NCI-H774 (cell line): ENCODE measurements at places on chromosomes 4 and X.
A peak's percentile ranks its signal among the peaks of the same experiment; 100 is the strongest.

DNA sequence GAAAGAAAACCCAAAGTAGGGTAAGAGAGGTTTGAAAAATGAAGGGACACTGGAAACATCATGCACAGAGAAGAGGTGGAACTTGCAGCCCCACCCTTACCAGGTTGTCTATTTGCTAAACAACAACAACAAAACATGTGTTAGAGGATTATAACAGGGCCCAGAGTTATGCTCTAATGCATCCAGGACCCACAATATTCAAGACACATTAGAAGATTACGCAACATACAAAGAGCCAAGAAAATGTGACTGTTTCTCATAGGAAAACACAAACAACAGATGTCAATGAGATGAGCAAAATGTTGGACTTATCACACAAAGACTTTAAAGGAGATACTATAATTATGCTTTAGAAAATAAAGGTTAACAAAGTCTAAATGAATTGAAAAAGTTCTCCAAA lies 128.5 kb downstream of the LRBA start:
- no peak for DNase-seq

DNA sequence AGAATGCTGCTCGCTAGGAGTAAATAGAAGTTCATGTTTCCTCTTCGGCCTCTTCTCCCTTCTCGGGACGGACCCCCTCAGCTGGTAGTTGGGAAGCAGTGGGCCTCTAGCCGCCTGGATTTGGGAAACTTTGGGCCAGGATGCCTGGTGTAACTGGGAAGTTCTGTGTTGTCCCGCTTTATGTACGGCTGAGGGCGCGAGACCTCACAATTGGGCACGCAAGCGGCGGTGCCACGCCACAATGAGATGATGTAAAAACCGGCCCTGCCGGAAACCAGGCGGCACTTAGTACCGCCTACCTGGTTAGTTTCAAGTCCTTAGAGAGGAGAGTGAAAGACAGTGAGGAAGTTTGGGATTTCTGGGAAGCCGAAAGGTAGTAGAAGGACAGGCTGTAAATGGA lies at the start of gene CT83:
Gene CT83 (minus strand): TSS at position 155 of the 400 bp plus-strand sequence. CDS start 120 bp downstream, at position 35.
- no peak for DNase-seq

- no peak for DNase-seq
These were observed 40.0 kb downstream of the C4orf51 start for GRCh38 chr4:145719752-145720624.

- DNase-seq = no peak
These were observed 275.5 kb downstream of the CFAP299 start for GRCh38 chr4:80610845-80611677.

GRCh38 chrX:10198254-10198653 lies 41.5 kb downstream of the CLCN4 start:
- no peak for DNase-seq

- DNase-seq = no peak
These were observed 41.1 kb upstream of the HS3ST1 start for GRCh38 chr4:11469650-11470437.

DNA sequence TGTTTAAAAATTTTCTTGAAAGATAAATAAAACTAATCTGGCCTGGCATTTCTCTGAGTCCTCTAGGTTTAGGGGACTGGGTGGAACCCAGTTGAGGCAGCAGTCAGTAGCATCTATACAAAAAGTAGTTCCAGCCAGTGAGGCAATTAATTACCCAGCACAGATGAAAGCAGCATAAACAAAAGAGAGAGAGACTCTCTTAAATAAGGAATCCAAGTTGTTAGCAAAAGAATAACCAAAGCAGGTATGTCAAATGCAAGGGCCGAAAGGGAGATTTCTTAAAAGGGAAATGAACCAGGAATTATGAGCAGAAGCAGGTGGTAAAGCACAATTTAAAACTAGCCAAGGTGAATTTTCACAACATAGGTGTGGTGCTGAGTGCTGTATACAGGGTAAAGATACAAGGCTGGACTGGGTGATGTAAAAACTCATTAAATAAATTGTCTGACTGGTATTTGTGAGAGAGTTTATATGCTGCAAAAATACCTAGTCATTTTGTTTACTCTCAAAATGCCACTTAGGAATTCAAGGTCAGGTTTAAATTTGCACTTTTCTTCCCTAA lies 94.6 kb upstream of the GALNT7 start:
- DNase-seq = no peak

GRCh38 chr4:173370130-173370476 lies 651 bp upstream of the SAP30 start:
- DNase-seq = no peak

- DNase-seq = no peak
These were observed 179.9 kb downstream of the KIT start for GRCh38 chr4:54837576-54838140.

- DNase-seq = no peak
These were observed 150.9 kb downstream of the SPRY1 start for GRCh38 chr4:123547216-123548165.

DNA sequence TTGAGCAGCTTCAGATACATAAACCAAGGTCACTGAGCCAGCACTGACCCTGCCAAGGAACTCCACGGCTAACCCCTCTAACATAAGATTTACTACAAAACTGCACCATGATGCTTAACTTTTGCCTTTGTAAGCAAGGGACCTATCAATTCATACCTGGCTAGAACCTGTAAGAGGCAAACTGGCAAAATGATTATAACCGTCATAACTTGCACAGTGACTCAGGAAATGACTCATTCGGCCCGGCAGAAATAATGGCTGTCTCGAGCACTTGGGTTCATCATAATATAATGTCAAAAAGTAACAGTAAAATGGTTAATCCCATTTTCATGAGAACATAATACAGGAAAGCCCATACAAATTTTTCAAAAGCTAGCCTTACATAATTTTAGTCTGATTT lies 17.2 kb downstream of the RASGEF1B start:
- no peak for DNase-seq

GRCh38 chr4:24730256-24731001 lies 64.9 kb upstream of the SOD3 start:
- no peak for DNase-seq

- no peak for DNase-seq
These were observed 74.4 kb upstream of the EFNB1 start for GRCh38 chrX:68754406-68754805.

DNA sequence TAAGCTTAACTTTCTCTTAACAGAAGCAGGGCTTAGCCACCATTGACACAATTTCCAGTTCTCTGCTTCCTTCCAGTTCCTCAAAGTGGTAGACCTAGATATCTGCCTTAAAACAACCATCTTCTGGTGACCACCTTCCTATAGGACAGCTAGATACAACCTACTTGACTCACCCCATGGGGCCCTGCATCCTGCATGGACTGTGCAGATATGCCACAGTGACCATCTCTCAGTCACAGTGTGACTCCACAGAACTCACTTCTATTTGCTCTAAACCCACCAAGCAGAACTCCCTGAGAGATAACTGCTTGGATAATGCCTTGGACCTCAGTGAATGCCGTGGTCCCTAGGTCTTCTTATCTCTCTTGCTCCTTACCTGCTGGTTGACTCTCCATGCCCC lies 621.6 kb downstream of the IQCM start:
- DNase-seq = no peak

DNA sequence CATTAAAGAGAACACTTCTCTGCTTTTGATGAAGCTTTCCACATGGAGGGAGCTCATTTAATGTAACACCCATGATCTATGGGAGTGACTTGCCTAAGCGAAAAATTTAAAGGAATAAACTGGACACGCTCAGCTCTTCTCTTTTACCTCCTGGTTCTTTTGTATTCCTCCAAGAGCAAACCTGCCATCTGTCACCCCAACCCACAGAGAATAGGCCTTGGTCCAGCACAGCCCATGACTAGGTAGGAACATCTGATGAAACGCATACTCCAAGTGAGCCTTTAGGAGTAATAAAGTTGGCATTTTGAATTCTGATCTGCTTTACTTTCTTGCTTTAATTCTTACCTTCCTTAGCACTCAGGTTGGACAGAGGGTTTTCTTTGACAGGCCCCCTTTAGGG lies 389.0 kb downstream of the HNRNPD start:
- no peak for DNase-seq

DNA sequence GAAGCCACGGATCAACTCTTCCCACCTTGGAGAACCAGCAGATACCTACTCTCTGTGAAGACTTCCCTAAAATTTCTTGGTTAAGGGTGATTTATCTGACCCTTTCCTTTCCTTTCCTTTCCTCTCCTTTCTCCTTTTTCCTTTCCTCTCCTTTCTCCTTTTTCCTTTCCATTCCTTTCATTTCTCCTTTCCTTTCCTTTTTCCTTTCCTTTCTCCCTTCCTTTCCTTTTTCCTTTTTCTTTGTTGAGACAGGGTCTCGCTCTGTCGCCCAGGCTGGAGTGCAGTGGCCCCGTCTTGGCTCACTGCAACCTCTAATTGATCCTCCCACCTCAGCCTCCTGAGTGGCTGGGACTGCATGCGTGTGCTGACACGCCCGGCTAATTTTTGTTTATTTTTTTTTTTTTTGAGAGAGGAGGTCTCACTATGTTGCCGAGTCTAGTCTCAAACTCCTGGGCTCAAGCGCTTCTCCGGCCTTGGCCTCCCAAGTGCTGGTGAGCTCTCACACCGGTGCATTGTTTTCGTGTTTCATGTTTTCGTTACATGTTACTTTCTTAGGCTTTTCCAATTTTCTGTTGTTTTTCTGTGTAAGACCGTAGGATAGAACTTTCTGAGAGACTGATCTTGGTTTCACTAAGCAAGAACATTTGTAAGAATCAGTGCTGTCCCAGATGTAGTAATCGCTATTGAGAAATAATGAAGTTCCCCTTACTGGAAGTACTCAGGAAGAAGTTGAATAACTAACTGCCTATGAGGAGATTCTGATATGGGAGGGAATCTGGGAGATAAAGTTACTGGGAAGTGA lies 2.0 kb downstream of the TMEM165 start:
- DNase-seq = no peak

DNA sequence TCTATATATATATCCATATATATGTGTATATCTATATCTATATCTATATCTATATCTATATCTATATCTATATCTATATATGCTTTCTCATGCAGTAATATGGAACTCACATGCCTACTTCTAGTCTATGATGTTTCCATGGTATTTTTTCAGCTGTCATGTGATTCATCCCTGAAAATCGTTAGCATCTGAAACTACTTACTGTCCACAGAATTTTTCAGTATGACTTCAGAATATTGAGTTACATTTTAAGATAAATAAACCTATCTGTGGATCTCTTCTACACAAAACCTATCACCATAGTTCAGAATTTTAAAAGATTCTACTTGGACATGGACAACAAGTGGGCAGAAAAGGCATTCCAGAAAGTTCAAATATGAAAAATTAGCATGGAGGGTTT lies 855.1 kb upstream of the INTU start:
- no peak for DNase-seq

DNA sequence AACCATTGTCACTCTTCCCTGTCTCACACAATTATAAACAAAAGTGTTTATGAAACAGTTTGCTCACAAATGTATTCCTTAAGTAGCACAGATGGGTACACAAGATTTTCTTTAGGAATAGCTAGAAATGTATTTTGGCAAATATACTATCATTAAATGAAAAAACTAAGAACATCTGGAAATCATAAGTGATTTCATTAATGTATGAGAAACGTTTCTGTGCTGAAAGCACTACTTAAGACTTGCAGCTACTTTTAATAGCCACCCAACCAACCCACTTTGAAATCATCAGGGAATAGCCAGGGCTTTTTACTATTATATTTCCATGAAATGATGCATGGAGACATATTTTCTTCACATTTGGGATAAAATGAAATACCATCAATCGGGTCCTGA lies 62.3 kb upstream of the NAP1L5 start:
- DNase-seq = no peak

GRCh38 chr4:185286571-185286970 lies 77.2 kb downstream of the SNX25 start:
- no peak for DNase-seq

GRCh38 chrX:50168241-50168687 lies 32.5 kb downstream of the AKAP4 start:
- no peak for DNase-seq

DNA sequence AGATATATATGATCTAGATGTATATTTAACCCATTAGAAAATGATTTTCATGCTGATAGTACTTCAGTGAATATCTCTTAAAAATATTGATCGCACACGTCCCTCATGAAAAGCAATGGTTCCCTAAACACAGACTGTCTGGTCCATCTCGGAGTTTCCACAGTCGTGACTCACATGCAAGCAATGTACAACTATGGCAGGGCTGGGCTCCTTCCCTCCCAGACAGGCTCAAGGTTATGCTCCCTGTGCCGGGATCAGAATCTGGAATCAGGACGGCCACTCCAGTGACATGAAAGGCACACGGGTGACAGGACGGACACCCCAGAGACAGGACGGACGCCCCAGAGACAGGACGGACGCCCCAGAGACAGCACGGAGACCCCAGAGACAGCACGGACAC lies 40.2 kb upstream of the PPP2R3B start:
- DNase-seq = no peak

- DNase-seq = no peak
These were observed 391.2 kb downstream of the SLITRK2 start for GRCh38 chrX:146208821-146209220.

DNA sequence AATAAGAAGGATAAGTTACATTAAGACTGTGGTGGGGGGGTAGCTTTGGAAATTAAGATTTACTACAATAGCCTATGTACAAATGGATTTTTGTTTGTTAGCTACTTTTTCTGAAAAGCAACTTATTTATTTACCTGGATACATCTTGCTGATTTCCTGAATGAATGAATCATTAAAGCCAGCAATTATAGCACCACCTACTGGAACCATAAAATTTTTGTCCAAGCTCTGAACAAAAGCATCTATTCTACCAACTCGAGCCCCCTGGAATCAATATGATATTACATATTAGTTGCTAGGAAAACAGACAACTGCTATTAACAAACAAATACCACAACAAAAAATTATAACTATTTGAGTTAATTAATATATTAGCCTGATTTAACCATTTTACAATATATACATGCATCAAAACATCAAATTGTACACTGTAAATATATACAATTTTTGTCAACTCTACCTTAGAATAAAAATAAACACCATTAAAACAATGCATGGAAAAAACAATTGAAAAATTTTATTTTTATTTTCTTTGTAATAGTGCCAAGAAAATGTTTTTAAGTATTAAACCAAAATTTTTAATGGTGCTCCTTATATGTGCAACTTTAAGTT lies 15.3 kb downstream of the SEPSECS start:
- peak; percentile 18 for DNase-seq
